NCI-H187 treated with DMSO at 0.1 percent for 48 hours (cell line): ENCODE measurements at places on chromosomes 1 and 21.

GRCh38 chr1:52127181-52128180, 14.4 kb upstream of the ZFYVE9 start:
- peak; percentile 40 for DNase-seq

DNA sequence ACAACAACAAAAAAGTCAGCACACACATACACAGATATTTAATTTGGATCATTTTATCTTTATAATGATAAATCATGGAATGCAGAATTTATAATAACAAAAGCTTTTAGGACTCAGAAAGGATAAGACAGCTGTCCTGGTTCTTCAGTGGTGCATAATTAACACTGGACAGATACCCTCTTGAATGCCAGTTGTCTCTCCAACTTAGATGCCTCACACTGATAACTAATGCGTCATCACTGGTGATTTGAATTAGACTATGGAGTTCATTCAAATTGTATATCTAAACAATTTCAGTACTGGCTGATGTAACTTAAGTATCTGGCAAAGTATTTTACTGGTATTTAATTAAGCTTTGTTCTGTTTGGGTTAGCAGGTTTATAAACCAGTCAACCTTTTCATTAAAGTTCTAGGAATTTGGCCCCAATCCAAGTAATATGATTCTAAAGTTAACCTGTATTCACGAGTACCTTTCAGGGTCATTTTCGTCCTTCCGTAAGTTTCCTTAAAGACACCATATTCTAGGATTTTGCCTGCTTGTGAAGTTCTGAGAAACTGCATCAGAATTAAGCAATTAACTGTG, 1199.5 kb upstream of the TMPRSS15 start:
- DNase-seq = no peak

DNA sequence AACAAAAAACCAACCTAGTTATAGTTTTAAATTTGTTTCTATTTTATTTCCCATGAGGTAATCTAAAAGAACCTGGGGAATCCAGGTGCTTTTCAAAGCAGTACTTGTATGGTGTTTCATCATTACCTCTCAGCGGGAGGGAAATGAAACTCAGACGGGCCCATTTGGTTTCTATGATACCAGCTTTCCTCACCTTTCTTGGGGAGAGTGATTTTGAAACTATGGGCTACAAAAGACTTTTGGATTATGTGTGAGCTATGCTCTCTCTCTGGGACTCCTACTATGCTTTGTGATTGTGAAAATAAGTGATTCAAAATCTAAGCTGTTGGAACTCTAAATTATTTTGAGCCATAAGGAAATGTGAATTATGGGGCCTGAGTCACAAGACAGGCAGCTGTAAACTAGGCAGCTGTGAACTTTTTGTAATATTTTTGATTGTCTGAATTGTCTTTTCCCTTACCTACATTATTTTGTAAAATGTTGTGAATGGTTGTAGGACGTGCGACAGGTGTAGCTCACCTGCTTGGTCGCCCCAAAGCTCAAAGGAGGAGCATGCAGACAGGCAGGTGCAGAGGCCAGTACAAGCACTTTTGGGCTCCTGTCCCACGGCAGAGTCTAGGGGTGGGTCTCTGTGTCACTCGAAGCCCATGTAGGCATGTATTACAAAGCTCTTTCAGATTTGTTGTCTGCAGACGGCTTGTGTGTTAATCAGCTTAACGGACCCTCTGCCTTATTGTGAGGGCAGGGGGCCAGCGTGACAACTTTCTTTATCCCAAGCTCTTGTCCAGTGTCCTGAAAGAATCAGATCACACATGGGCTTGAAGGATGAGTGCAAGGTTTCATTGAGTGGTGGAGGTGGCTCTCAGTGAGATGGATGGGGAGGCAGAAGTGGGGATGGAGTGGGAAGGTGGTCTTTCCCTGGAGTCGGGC, 64.8 kb upstream of the BACH1 start:
- no peak for DNase-seq

GRCh38 chr21:41156142-41156541, 11.8 kb upstream of the BACE2 start:
- no peak for DNase-seq

DNA sequence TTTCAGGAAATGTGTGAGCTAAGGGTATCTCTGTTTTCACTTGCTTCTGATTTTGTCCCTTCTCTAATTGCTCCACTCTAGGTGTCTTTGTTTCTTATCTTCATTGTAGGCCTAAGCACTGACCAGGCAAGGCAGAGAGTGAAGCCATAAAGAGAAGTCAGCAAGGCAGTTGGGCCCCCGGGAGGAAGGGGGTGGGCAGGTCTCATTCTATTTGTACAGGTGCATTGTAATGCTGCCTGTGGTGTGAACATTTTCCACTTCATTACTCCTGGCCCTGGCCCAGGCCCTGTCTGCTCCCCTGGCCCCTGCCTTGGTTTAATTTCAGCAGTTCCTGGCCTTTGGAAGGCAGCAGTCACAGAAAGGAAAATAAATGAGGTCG, 86.4 kb upstream of the JUN start:
- no peak for DNase-seq

DNA sequence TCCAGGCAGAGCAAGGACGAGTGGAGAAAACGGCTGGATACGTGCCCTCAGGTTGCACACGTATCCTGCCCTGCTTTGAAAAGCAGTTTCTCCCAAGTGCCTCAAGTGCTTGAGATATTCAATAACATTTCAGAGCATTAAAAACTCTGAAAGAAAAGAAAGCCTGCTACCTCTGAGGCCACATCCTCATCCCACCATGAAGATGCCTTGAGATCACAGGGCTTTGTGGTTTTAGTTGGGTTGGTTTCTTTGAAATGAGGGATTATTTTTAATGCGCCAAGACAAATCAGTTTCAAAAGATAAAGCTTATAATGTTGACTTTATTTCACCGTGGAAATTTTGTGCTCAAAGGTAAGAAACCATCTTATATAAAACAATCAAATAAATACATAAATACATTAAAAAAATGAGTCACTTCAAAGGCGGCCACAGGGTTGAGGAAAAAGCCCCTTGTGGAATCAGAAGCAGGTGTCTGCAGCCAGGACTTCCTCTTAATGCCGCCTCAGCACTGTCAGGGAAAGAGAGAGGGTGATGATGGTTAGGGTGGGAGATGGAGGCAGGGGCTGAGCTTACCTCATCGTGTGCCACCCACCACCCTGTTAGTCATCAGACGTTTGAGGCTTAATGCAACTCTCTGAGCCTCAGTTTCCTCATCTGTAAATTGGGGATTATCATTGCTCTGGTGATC, 1.4 kb downstream of the NPPB start:
- DNase-seq = no peak

DNA sequence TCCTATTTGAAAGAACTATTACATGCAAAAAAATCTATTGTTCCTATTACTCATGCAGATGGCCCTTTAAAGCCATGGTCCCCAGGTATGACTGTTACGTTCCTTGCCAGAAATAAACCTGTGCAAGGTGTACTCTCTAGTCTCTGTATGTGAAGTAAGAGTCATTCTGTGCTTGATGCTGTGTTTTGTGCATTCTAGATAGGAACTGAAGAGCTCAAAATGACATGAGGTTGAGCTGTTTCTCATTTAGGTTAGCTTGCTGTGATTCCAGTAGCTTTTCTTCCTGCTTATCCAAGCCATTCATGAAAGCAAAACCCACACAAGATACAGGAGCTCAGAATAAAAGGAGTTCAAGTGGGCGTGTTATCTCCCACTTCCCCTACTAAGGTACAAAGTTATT, 64.3 kb upstream of the ZNF326 start:
- DNase-seq = no peak

GRCh38 chr1:201708085-201708512, 120.9 kb upstream of the IPO9 start:
- no peak for DNase-seq

GRCh38 chr1:15616373-15617172, 685 bp upstream of the DDI2 start:
- no peak for DNase-seq

GRCh38 chr1:88892357-88892877, 1.1 kb upstream of the GTF2B start:
- DNase-seq = peak; percentile 51

GRCh38 chr1:116311193-116311592, 61.9 kb upstream of the ATP1A1 start:
- no peak for DNase-seq

GRCh38 chr1:180218806-180219765, 11.0 kb upstream of the LHX4 start:
- no peak for DNase-seq

DNA sequence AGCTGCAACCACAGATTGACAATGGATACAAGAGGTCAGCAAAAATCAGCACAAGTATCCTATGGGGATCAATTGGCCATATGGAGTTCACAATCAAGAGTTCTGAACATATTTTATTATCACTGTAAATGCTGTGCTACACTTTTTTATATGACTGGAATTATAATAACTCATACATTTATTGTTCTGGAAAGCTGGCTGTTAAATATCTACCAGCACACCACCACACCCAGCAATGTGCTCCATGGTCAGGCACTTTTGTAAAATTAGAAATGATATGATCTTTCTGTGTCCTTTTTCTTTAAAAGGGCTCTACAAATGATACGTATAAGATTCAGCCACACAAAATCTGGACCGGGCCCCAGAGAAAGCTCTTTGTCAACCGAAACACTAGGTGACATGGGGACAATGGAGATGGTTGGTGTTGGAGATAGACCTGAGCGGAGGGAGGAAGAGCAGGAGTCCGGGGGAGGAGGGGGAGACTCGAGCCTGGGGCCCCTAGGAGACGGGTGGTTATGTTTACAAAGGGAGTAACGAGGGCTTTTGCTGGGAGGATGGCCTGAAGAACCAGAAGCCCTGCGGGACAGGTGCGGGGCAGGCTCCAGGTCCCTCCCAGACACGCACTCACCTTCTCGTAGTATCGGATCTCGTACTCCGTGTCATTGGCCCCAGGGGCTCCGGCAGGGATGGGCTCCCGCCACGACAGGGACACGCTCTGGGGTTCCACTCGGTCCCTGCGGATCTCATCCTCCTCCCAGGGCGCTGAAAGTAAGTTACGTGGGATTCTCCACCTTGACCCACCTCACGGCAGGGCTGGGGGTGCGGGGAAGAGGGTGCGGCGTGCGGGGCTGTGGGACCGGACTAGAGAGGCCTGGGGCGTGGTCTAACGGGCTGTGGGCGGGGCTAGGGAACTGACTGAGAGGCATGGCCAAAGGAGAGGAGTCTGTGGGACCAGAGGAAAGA, 30.0 kb downstream of the EPHA10 start:
- DNase-seq = no peak

- DNase-seq = no peak
Observed at GRCh38 chr1:5843521-5844096, 148.6 kb downstream of the NPHP4 start.

DNA sequence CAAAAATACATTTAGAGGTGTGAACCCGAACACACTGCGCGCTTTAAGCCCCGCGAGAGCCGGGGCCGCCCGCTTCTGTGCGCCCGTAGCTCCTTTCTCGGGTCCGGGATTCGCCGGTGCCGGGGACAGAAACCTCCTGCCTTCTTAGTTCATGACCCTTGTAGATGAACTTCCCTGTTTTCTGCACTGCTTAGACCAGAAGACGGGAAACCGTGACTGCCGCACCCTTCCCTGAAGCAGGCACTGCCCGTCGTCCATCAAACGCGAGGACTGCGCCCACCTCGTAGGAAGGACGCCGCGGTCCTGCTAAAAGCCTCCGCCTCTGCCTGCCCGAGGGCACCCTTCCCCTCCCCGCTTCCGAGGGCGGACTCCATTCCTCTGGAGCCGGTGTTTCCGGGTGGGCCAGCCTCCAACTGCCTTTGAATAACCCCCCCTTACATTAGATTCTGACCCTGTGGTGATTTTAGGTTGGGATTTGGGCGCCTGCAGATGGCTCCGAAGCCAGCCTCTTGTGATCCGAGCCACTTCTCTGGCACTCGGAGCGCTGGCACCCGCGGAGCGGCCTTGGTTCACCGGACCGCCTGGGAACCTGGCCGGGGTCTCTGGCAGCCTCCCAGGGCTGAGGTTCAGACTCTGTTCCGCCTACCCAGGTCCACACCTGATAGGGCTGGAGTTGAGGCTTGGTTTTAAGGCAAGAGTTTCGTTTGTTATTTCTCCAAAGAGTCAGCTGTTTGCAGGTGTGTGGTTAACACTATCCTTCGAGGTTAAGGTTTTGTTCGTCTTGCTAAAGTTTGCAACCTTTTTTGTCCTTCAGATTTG, 1.2 kb upstream of the PTTG1IP start:
- no peak for DNase-seq

DNA sequence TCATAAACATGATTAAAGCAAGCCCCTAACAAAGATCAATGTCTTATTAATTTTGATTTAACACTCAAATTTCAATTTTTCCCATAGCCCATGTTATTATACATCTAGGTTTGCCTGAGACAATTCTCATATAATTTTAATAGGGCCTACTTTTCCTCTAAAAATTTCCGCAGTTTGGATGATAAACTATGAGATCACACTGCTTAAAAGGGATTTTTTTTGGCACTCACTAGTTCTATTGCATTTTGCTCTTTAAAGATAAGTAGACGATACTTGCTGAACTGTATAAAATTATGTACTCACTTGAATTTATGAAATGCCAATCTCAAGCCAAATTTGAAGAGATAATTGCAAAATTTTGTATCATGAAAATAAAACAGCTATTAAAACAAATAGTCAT, 480.4 kb upstream of the ZRANB2 start:
- no peak for DNase-seq

- DNase-seq = no peak
Observed at GRCh38 chr1:109482791-109483671, 674 bp upstream of the ATXN7L2 start.

- no peak for DNase-seq
Observed at GRCh38 chr1:41319106-41319755, 42.0 kb upstream of the FOXO6 start.

DNA sequence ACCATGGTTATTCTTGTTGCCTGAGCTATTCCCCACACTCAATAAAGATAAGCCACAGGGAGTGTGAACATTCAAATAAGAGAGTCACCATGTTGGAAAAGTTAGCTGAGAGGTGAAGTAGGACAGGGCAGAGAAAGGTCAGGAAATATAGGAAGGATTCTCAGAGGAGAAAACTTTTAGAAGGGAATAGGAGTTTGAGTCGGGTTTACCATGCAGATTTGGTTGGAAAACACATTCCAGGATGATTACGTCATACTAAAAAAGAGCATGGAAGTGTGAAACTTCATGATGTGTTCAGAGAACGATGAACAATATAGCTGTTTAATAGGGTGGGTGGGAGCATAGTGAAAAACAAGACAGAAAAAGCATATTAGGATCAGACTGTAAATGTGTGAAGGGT, 1125.3 kb upstream of the ADGRL2 start:
- DNase-seq = no peak

- DNase-seq = no peak
Observed at GRCh38 chr1:39675220-39675619, 3.3 kb upstream of the NT5C1A start.
